Left renal pelvis (tissue), 4 donors: ENCODE measurements at places on chromosomes 11 and 22. TPM values are rescaled to one million over a fixed set of nuclear protein-coding genes. Genes with fewer than 3 reads are reported as not detected.

Gene THRSP
- 0.38 TPM for polyA plus RNA-seq

- no peak for DNase-seq
Observed at GRCh38 chr11:72237112-72237931, 6.7 kb downstream of the PHOX2A start.

Gene KAT5
- 62.0 TPM for polyA plus RNA-seq

DNA sequence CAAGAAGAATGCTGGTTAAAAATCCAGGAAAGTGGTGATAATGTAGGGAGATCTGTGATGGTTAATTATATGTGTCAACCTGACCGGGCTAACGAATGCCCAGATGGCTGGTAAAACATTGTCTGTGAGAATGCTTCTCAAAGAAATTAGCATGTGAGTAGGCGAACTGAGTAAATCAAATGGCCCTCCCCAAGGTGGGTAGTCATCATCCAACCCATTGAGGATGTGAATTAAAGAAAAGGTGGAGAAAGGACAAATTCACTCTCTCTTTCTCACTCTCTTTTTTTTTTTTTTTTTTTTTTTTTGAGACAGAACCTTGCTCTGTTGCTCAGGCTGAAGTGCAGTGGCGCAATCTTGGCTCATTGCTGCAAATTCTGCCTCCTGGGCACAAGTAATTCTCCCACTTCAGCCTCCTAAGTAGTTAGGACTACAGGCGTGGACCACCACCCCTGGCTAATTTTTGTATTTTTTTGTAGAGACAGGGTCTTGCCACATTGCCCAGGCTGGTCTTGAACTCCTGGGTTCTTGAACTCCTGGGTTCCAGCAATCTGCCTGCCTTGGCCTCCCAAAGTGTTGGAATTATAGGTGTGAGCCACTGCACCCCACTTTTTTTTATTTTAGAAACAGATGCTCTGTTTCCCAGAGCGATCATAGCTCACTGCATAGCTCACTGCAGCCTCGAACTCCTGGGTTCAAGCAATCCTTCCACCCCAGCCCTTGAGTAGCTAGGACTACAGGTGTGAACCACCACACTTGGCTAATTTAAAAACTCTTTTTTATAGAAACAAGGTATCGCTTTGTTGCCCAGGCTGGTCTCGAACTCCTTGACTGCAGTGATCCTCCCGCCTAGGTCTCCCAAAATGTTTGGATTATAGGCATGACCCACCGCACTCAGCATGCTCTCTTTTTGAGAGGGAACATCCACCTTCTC is 22.0 kb upstream of the P2RY6 start:
- DNase-seq = no peak

DNA sequence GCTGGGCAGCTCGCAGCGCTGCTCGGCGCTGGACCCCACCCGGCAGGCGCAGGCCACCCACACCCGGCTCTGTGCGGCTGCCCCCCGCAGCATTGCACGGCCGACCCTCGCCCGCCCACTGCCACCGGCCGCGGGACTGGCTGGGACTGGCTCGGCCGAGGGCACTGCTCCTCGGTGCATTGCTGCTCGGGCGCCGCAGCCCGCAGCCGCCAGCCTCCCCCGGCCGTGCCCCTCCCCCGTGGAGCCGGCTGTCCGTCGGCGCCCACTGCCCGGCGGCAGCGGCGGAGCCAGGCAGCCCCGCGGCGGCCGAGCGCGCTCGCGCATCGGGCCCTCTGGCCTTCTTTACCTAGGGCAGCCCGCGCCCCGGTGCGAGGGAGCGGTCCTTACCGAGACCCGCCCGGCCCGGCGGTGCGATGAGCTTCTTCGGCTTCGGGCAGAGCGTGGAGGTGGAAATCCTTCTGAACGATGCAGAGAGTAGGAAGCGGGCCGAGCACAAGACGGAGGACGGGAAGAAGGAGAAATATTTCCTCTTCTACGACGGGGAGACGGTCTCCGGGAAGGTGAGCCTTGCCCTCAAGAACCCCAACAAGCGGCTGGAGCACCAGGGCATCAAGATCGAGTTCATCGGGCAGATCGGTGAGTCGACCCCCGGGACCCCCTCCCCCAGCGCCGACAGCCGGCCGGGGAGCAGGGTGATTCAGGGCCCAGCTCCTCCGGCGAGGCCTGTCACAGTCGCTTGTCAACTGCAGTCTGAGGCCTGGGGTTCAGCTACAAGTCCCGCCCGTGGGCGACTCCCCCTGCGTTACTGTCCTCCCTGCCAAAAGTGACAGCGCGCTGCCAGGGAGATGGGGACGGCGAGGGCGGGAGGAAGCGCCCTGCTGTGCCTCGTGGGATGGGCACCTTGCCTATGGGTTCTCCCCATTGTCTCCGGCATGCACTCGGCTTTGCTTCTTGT is 516 bp downstream of the VPS26B start:
- DNase-seq = no peak

Gene KRTAP5-8
- polyA plus RNA-seq = 0.33 TPM

GRCh38 chr11:17156283-17156682 is 51.5 kb downstream of the PIK3C2A start:
- DNase-seq = no peak
